ENCODE measurements at places on chromosomes 7 and 10.

DNA sequence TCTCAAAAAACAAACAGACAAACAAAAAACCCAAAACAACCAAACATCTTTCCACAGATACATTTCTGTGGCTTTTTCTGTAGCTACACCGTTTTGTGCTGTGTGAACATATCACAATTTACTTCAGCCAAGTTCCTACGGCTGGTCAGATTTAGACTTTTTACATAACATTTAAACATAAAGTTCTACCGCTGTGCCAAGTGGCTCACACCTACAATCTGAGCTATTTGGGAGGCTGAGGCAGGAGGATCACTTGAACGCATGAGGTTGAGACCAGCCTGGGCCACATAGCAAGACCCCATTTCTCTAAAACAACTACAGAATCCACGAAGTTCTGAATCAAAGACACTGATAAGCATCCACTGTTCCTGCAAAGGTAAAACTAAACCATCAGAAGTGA, 30.3 kb downstream of the DAGLB start:
- DNase-seq = no peak

GRCh38 chr10:123642293-123642692, 23.9 kb upstream of the GPR26 start:
- DNase-seq = peak; percentile 5

GRCh38 chr10:130018730-130019185, 54.7 kb upstream of the EBF3 start:
- no peak for DNase-seq

DNA sequence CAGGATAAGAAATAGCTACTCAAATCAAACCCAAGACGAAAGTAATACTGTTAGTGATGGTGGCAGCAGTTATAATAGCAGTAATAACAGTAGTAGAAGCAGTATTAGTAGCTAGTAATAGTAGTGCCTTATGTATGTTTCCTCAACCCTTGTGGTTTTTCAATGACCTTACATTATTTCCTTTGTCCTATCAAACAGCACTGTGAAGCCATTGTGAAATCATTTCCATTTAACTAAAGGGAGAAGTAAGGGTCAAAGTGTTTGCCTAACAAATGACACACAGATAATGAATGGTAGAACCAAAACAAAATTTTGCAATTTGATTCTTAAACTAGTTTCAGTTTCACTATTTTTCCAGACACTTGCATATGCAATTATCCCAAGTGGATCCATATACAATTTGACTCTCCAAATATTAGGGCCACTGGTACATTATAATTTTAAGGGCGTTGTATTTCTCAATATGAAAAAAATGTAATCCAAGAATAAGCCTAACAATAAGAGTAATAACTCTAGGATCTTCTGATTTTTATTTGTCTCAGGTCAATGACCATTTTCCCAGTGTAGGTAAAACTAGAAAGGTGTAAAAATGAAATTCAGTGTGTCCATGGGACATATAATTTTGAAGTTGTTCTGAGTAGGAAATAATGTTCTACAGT, 33.7 kb upstream of the TMEM26 start:
- no peak for DNase-seq

- DNase-seq = no peak
Measured at GRCh38 chr7:18140943-18141342, 113.3 kb upstream of the PRPS1L1 start.

GRCh38 chr7:157610671-157611295, 274.0 kb downstream of the DNAJB6 start:
- no peak for DNase-seq

- peak; percentile 40 for DNase-seq
Measured at GRCh38 chr10:117541405-117541908, 1.1 kb upstream of the EMX2 start.

Measured in A673 (cell line).